ENCODE measurements at places on chromosomes 1 and 21.
A peak's percentile ranks its signal among the peaks of the same experiment; 100 is the strongest.

GRCh38 chr1:34833711-34834110, 25.8 kb downstream of the SMIM12 start:
- DNase-seq, result no peak

- no peak for DNase-seq
These were observed 405.9 kb downstream of the TTLL7 start for GRCh38 chr1:83593073-83593472.

DNA sequence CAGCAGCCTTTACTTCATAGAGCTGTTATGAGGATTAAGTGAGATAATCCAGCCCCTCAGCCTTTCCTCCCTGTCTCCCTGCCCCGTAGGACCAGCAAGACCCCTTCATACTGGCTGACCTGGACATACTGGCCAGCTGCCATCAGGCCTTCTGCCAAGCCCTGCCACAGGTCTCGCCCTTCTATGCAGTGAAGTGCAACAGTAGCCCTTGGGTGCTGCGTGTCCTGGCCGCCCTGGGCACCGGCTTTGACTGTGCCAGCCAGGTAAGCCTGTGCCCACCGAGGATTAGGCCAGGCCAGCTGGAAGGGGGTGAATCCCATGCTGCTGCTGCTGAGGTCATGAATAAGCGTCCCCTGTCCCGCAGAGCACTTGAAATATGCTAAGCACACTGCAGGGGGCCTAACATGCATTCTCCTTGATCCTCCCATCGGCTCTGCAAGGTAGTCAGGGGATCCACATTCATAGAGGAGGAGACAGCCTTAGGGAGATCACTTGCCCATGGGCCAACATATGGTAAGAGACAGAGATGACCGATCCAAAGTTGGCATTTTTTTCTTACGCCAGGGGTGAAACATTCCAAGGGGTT, 73.3 kb upstream of the TINAGL1 start:
- no peak for DNase-seq

DNA sequence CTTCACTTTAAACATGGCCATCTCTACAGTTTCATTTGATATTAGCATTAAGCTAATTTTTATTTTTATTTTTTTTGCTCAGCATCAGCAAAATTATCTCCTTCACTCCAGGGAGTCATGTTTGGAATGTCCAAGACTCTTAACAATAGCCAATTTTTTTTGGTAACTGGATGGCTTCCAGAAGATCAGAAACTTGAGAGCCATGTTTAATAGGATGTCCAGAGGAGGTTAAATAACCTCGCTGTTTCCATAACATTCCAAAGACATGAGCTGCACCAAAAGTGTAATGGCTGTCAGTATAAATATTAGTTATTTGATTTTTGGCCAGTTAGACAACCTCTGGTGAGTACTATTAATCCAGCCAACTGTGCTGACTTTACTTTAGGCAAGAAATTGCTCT, 80.7 kb downstream of the DNTTIP2 start:
- DNase-seq, result no peak

GRCh38 chr1:202282025-202282371, 59.7 kb downstream of the UBE2T start:
- DNase-seq, result no peak

GRCh38 chr1:204464187-204464631, 30.4 kb downstream of the PIK3C2B start:
- no peak for DNase-seq

- no peak for DNase-seq
These were observed 234.6 kb downstream of the BRINP3 start for GRCh38 chr1:190243056-190243455.

GRCh38 chr1:186994897-186995296, 166.1 kb downstream of the PLA2G4A start:
- no peak for DNase-seq

DNA sequence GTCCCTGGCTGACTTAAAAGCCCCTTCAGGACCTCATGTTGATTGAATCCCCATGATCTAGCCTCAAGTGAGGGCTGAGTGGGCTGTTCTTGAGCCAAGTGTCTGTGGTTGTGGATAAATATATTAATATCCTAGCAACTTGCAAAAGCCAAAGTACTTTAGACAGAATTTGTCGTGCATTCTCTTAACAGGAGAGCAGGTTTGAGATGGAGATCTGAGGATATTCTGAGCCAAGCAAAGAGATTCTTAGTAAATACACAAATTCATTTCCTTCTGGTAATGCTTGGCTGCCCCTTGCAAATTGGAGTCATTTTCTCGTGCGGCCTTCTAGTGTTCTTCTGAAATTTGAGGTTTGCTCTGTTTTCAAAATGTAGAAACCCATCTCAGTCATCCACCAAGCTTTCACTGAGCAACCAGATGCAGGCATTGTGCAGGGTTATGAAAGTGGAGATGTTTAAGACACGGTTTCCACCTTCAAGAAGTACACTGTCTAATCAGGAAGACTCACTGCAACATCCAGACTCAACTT, 242.1 kb upstream of the JUN start:
- DNase-seq, result no peak

- DNase-seq, result no peak
These were observed 520.8 kb downstream of the NUF2 start for GRCh38 chr1:163842571-163842970.

DNA sequence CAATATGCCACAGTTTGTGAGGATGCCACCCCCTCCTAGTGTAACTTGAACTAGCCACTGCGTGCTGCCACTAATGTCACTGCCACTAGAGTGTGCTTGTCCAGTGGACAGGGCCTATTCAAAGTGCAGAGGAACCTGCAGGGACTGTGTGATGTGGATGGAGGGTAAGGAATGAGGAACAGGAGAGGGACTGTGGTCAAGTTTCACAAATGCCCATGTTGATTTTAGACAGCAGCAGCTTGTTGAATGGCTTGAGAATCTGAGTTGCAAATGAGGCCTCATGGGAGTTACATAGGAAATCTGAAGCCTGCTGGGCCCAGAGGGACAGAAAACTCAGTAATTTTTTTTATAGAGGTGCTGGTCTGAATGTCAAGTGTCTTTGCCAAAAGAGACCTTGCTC, 112.3 kb downstream of the HHAT start:
- no peak for DNase-seq

- DNase-seq, result no peak
These were observed 104.8 kb upstream of the BARHL2 start for GRCh38 chr1:90821788-90822359.

GRCh38 chr1:226656201-226656600, 82.9 kb downstream of the ITPKB start:
- no peak for DNase-seq

DNA sequence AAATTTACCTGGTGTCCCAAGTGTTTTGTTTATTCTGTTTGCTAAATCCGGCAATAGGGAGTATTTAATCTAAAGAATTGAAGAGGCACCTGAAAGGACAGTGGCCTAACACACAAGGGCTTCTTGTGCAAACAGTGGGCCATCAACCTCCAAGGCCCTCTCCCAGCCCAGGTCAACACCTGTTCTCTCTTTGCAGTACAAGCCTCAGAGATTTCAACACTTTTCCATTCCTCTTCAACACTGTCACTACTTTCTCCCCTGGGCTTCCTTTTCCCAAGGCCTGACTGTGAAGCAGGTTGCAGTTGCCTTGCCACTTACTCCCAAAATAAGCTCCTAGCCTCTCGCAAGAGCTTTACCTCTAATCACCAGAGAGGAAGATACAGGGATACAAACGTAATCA, 3.2 kb upstream of the SNAPIN start:
- DNase-seq, result no peak

DNA sequence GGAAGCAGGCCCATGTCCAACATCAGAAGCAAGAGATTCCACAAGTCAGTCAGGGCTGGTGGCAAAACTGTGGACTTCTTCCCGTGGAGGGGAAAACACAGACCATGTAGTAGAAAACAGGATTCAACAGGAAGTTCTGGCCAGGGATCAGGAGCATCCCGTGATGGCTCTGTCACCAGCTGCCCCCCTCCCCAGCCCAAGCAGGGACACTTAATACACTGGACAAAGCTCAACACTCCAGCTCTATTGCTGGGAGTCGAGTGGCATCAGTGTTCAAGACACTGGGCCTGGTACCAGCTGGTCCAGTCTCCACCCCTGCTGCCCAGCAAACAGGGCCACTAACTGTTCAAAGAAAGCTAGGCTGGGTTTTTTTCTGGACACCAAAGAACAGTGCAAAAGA, 3.7 kb downstream of the SLC45A3 start:
- no peak for DNase-seq

GRCh38 chr1:26784023-26784871, 3.5 kb upstream of the PIGV start:
- DNase-seq, result peak; percentile 41

Data from RWPE1 (cell line).